ENCODE measurements at places on chromosomes 1 and 21.

GRCh38 chr21:25640202-25640942, 1.3 kb downstream of the JAM2 start:
- no peak for DNase-seq

GRCh38 chr1:180898441-180899219, 14.1 kb upstream of the KIAA1614 start:
- no peak for DNase-seq

DNA sequence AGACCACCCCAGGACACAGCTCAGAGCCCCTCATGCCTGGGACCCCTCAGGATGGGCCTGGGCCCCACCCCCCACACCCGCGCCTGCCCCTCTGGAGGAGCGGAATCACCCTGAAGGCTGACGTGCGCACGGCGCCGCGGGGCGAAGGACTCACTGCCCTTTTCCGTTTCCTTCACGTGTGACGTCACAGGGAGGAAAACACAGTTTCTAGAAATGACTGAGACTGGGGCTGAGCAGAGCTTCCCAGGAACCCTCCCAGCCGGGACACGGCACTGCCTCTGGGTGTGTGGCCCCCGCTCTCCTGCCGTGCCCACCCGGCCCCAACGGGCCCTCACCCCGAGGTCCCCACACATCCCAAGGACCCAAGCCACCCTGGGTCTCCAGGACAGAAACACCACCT, 5.4 kb upstream of the TNFRSF4 start:
- no peak for DNase-seq

DNA sequence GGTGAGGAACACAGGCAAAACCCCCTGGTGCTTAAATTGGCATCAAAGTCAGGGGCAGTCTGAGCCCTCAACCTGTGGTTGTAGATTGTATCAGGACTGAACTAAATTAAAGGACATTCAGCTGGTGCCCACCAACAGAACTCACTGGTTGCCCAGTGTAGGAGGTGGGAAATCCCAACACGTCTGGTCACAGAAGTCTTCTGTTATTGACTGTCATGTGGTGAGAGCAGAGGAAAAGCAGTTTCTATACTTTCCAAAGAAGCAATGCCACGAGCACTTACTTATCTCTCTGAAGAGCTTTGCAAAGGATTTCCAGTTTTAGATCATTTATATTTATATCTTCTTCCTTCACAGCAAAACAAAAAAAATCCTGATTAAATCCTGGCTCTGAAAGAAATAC, 15.0 kb upstream of the ACTA1 start:
- no peak for DNase-seq

GRCh38 chr21:42533306-42533962, 19.8 kb downstream of the SLC37A1 start:
- DNase-seq: no peak

GRCh38 chr1:19532519-19532918, 47.2 kb upstream of the CAPZB start:
- DNase-seq: no peak

- DNase-seq: no peak
Observed at GRCh38 chr1:15833069-15833679, 14.3 kb upstream of the SPEN start.

- no peak for DNase-seq
Observed at GRCh38 chr1:160669276-160669675, 22.4 kb upstream of the SLAMF1 start.

DNA sequence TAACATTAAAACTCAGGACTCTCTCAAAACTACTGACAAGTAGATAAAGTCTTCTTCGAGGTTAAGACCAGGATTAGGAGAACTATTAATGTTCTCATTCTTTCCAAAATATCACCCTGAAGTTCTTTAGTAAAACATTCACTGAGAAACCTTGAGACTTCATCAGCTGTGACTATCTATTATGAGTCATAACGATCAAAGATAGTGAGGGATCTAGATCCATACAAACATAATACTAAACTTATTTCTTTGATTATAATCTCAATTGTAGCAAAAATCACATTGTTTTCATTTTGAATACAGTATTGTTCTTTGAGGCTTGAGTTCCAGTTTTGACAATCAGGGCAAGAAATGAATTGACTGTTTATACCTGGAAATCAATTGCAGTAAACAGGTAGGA, 11.1 kb downstream of the PYHIN1 start:
- no peak for DNase-seq

GRCh38 chr1:41723786-41724185, 194.9 kb downstream of the HIVEP3 start:
- DNase-seq: no peak

DNA sequence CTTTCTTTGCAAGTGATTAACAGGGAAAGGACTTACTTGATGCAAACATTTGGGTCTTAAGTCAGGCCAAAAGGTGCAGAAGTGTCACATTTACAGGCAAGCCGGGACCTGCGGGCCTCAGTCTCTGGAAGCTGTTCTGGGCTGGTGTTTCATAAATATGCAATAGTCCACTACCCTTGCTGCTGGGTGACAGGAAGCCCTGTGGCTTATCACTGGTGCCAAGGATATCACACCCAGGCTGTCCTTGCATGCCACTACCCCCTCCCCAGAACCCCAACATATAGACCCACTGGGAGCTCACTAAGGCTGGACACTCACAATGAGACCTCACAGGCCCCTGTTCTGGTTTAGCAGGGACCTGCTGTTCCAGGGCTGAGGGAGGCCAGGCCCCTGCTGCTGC, 3.4 kb upstream of the LEFTY2 start:
- no peak for DNase-seq

- DNase-seq: no peak
Observed at GRCh38 chr1:225707824-225708223, 54.9 kb upstream of the ENAH start.

DNA sequence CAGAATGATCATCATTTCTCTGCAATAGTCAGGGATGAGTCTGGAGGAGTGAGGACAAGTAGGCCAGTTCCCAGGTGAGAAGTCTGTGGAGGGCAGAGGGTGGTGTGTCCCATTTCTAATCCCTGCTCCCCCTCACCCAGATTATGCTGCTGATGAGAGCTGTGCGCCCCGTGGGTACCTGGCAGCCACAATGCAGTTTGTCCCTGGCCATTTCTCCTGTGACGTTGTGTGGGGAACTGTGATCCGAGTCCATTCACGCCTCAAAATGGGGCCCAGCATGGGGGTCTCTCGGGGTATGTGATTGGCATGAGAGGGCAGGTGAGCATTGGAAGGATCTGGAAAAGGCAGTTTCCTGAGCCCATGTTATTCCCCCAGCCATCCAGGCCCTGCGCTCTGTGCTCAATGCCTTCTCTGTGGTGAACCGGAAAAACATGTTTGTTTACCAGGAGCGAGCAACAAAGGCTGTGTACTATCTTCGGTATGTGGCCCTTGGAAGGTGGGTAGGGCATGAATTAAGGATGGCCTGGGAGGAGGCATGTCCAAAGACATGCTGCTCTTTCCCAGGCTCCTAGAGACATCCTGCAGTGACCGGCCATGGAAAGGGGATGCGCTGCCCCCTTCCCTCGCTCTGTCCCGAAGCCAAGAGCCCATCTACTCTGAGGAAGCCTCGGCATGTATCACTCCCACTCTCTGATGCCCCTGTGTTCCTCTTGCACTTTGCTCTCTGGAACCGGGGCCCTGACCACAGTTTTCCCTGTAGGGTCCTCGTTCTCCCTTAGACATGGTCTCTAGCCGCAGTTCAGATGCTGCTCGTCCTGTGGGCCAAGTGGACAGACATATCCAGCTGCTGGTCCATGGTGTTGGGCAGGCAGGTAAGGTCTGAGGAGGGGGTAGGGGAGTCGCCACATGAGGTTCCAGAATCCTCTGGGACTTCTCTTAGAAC, 16.4 kb downstream of the HYI start:
- DNase-seq: no peak

GRCh38 chr1:230191855-230192254, 124.8 kb downstream of the GALNT2 start:
- no peak for DNase-seq

DNA sequence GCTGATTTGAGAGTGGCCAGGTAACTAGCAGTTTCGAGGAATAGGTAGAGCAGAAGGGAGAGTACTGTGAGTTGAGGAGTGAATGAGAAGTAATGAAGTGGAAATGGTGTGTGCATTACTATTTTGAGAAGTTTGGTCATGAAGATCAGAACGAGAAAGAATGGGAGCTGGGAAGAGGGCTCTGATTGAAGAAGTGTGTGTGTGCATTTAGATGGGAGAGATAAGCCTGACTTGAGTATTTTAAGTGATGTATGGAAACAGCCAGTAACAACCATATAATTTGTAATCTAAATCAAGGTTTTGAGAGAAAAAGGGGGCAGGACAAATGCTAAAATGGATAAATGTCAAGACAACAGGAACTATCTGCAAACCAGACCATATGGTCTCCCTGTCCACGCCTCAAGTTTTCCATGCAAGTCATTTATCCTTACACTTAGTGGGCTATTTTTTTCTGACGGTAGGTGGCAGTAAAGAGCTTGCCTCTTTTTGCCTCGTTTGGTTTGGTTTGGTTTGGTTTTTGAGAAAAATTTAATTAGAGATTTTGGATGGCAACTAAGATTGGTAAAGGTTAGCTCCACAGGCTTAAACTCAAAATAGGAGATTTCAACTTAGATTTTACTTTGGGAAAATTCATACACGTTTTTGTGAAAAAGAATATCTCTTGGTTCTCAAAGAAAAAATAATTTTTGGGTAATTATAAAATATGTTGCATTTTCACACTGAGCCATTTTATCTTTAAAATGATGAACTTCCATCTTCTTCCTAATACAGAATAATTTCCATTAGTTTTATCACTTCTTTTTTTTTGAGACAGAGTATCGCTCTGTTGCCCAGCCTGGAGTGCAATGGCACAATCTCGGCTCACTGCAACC, 9.5 kb upstream of the B3GALNT2 start:
- DNase-seq: no peak

GRCh38 chr1:6386371-6386949, 7.1 kb downstream of the ACOT7 start:
- DNase-seq: no peak

DNA sequence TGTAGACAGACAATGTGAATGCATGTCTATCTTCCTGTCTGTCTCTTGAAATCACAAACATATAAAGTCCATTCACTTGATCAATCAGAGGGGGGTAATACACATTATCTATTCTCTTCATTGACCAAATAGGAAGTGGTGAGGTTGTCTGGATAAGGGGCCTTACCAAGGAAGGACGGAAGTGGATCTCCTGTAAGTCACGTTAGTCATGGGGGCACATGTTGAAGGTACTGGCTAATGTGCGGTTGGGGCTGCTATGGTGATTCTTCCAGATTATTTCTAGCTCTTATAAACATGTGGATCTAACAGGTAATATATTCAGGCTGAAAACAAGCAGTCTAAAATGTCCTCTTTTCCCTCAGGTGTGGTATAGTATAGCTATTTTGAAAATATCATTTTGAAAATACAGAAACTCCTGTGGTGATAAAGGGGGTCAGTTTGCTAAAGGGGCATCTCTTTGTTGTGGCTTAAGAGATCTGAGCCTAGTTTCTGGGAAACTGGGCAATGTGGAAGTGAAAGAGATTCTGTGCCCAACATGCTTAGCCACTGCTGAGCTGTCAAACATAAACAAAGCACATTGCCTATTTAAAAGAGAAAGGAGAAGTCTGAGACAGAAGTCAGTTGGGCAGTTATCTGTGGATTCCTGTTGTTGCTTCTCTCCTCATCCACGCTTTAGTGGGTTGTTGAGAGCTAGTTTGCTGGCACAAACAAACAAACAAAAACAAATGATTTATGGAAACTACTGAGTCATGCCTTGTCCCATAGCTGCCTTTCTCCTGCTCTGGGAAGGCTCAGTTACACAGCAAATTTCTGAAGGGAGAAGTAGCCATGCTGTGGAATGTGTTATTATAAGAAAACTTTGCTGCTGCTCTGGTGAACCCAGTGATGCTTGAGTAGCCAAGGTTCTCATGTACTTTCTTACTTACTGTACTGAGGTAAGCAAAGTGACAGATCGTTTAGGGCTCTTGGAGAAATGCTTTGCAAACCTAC, 166.9 kb downstream of the HLX start:
- no peak for DNase-seq

DNA sequence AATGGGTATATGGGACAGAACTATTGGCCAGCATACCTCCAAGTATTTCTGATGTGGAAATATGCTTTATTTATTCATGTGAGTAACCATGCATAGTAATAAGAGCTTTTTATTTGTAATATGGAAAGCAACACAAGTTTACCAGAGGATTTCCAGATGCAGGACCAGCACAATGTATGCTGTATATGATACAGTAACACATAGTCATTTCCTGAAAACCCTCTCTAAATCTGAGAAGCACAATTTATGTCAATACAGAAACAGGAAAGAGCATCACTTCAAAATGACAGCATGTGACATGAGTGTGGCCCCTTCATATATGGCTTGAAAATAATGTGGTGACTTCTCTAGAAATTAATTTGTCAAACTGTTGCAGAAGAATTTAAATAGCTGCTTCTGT, 1134.7 kb upstream of the ADGRL2 start:
- DNase-seq: no peak

DNA sequence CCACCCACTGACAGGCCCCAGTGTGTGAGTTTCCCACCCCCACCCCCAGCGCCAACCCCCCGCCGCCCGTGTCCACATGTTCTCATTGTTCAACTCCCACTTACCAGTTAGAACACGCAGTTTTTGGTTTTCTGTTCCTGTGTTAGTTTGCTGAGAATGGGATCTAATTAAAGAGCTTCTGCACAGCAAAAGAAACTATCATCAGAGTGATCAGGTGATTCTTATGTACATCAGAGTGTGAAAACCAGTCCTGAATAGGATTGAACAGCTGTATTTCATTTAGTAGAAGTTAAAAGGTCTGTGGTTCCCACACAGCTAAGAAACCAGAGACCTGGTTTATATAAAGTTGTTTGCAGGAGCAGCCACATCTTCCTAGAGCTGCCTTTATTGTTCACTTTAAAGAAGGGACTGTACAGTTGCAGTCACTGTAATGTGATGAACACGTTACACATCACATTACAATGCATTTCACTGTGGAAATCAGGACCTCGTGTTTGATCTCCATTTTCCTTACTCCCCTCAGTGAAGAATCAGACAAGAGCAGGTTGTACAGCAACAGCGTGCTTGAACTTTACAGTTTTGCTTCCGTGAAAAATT, 1.2 kb downstream of the GBP6 start:
- no peak for DNase-seq
